ENCODE measurements at places on chromosomes 5 and 9. TPM values are rescaled to one million over a fixed set of nuclear protein-coding genes. Genes with fewer than 3 reads are reported as not detected.

- H3K4me3 ChIP-seq, result no peak overlapping the region
- no peaks in the 10 kb centered on the region for H3K4me1 ChIP-seq
- DNase-seq, result no peak
- no peaks in the 10 kb centered on the region for H3K36me3 ChIP-seq
Measured at GRCh38 chr5:118616281-118616680, 372.1 kb downstream of the DTWD2 start.

GRCh38 chr5:83227611-83228010 lies 150.3 kb downstream of the XRCC4 start:
- no peak overlapping the region for H3K27ac ChIP-seq
- DNase-seq, result peak; percentile 7
- H3K27me3 ChIP-seq, result no peaks in the 10 kb centered on the region
- H3K4me3 ChIP-seq, result no peak overlapping the region
- no peaks in the 10 kb centered on the region for H3K36me3 ChIP-seq
- H3K4me1 ChIP-seq, result no peaks in the 10 kb centered on the region

- H3K27me3 ChIP-seq, result no peaks in the 10 kb centered on the region
- H3K4me1 ChIP-seq, result 0 out of 2 replicates have a peak, but pooled peaks cover 3% of the 10 kb centered on the region
- no peaks in the 10 kb centered on the region for H3K36me3 ChIP-seq
- peak; percentile 88 for DNase-seq
Measured at GRCh38 chr5:178249191-178249989, 16.8 kb upstream of the PHYKPL start.

GRCh38 chr9:86069206-86069869 lies 30.0 kb downstream of the GOLM1 start:
- H3K4me3 ChIP-seq, result no peak overlapping the region
- H3K4me1 ChIP-seq, result 0 out of 2 replicates have a peak, but pooled peaks cover 6% of the 10 kb centered on the region
- no peaks in the 10 kb centered on the region for H3K27me3 ChIP-seq

DNA sequence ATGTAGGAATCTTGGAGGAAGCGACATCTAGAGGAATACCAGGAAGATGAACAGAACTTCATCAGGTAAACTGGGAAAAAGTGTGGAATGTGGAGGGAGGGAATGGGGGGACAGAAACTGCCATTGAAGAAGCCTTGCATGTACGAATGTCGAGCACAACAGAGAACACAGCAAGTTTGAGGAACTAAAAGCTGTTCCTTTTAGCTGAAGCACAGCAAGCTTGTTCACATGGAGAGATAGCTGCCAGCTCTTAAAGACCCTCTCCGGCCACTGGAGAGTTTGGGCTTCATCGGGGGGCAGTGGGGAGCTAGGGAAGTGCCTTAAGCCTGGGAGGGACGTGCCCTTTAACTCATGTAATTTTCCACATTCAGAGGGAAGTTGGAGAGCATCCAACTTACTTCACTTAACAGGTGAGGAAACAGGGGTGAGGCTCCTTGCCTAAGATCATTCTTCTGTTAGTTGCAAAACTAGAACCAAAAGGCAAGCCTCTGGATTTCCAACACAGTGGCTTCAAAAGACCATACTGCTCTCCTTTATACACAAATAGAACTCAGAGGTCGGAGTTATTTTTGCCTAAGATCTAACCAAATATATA lies 2.3 kb upstream of the CYFIP2 start:
- H3K27me3 ChIP-seq, result peaks cover 5% of the 10 kb centered on the region
- no peaks in the 10 kb centered on the region for H3K36me3 ChIP-seq
- H3K4me1 ChIP-seq, result no peaks in the 10 kb centered on the region
- no peak for DNase-seq
- H3K27ac ChIP-seq, result no peak overlapping the region

DNA sequence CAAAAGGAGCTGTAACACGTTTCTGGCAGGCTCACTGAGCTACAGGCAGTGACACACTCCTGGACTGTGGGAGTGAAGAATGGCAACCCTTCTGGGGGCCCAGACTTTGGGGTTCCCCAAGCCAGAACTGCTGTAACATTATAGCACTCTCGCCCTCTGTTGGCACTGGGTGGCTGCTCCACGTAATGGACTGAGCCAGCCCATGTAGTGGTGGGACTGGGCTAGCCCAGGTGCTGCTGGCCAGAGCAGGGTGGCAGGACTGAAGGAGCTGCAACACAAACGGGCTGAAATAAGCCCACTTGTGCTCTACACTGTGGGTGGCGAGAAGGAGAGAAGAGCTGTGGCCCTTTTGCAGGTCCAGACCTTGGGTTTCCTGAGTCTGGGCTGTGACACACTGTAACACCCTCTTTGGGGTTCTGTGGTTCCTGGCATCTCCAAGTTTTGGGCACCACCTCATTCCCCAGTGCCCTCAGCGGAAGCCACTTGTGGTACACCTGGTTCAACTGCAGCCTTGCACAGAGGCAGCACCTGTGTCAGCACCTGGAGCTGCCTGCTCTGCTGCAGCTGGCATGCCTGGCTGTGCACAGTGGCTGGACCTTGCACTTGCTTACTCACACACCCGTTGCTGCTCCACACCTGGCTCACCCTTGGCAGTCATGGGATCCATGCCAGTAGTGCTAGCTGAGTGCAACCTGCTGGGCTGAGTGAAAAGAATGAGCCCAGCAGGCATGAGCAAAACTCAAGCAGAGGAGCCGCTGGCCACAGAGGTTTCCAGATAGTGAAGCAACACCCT lies 95.0 kb upstream of the PRR16 start:
- DNase-seq, result no peak
- H3K4me1 ChIP-seq, result no peaks in the 10 kb centered on the region
- no peaks in the 10 kb centered on the region for H3K27me3 ChIP-seq
- no peak overlapping the region for H3K27ac ChIP-seq
- no peaks in the 10 kb centered on the region for H3K36me3 ChIP-seq

- no peaks in the 10 kb centered on the region for H3K27me3 ChIP-seq
- DNase-seq, result no peak
- no peaks in the 10 kb centered on the region for H3K4me1 ChIP-seq
Measured at GRCh38 chr9:114089206-114089840, 9.8 kb downstream of the KIF12 start.

DNA sequence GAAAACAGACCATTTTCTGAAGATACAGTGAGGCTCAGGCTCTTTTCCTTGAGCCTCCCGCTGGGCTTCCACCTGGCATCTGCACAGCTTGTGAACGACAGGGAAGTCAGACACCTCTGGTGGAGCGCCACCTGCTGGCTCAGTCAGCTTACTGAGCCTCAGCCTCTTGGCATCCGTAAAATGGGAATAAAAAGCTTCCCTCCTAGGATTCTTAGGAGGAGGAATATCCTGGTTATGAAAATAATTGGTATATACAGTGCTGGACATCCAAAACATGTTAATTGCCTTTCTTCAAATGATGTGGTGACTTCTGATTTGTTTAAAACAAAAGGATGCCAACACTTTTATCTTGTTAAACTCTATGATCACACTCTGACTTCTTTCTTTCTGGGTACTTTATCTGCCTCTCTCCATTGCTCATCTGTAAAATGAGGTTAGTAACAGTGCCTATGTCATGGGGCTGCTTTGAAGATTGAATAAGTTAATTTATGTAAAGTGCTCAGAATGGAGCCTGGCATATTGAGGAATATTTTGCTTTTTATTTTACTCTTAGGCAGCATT lies 67.5 kb downstream of the MAMDC2 start:
- H3K4me3 ChIP-seq, result no peak overlapping the region
- DNase-seq, result peak; percentile 75
- H3K27me3 ChIP-seq, result no peaks in the 10 kb centered on the region
- no peak overlapping the region for H3K27ac ChIP-seq
- H3K4me1 ChIP-seq, result peaks cover 7% of the 10 kb centered on the region

DNA sequence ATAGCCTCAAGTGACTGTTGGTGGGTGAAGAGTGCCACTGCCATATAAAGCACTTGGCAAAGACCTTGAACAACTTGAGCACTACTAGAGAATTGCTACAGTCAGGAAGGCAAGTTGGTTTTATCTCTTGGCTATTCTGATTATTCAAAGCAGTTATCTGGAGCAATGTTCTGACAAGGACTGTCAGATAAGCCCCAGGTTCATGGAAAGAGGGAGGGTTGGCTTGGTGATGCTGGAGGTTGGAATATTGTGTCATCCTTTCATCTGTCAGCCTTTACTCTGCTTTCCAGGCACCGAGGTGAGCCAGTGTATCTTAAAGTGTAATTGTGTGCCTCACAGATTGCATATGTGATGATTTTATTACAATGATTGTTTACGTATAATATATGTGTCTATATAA lies 548.4 kb upstream of the ZNF608 start:
- no peak for DNase-seq
- no peaks in the 10 kb centered on the region for H3K36me3 ChIP-seq
- H3K27ac ChIP-seq, result no peak overlapping the region
- no peaks in the 10 kb centered on the region for H3K27me3 ChIP-seq
- H3K4me3 ChIP-seq, result no peak overlapping the region

DNA sequence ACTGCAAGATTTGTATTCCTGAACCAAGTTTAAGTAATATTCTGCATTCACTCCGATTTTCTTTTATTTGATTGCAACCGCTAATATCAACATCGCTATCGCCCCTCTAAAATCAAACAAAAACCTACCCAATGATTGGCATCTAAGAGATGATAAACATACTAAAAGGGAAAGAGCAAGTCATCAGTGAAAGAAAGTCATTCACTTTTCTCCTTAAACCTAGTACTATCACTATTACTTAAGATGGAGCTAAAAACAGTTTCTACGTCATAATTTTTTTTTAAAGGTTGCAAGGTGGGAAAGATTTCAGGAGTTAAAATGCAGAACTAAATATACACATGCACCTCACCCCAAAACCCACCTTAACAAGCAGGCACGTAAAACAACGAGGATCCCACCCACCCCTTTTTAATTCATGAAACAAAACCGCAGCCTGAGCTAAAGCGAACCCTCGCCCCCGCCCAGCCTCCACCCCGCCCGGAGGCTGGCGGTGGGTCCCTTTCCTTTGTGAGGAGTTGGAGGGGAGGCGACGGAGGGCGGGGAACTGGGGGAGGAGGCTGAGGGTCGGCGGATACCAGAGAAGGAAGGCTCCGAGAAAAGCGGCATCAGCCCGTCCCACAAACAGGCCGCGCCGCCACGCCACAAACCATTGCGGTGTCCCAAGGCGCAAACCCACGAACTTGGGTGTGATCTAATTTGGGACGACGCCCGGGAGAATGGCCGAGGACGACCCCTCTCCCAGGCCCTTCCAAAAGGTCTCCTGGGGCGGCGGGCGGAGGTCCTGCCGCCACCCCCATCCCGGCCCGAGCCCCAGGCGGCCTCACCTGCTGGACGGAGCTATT lies 861 bp downstream of the UBQLN1 start:
- peak overlapping the region; percentile 100 for H3K4me3 ChIP-seq
- H3K4me1 ChIP-seq, result peaks cover 13% of the 10 kb centered on the region
- H3K27me3 ChIP-seq, result no peaks in the 10 kb centered on the region
- H3K27ac ChIP-seq, result peak overlapping the region; percentile 97

GRCh38 chr5:77272206-77272605 lies 61.7 kb downstream of the PDE8B start:
- no peak overlapping the region for H3K4me3 ChIP-seq
- no peaks in the 10 kb centered on the region for H3K36me3 ChIP-seq
- DNase-seq, result peak; percentile 9
- H3K4me1 ChIP-seq, result no peaks in the 10 kb centered on the region

GRCh38 chr5:124403281-124403680 lies 343.2 kb downstream of the ZNF608 start:
- H3K4me3 ChIP-seq, result no peak overlapping the region
- no peak overlapping the region for H3K27ac ChIP-seq
- H3K4me1 ChIP-seq, result peaks cover 14% of the 10 kb centered on the region
- H3K27me3 ChIP-seq, result no peaks in the 10 kb centered on the region
- no peak for DNase-seq
- H3K36me3 ChIP-seq, result no peaks in the 10 kb centered on the region

DNA sequence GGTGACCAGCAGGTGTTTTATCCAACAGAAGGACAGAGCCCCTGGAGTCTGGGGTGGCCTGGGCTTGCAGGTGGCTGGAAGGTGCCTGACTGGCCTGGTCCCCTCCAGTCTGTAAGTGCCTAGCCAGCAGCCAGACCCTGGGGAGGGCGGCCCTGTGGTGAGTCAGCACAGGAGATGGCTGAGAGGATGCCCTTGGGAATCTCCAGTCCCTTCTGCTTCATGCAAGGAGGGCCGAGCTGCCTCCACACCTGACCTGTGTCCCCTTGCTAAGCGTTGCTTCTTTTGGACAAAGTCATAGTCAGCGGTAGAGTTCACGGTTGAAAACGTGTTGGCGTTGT lies 20.2 kb downstream of the OBP2B start:
- peaks cover 23% of the 10 kb centered on the region for H3K27me3 ChIP-seq
- no peaks in the 10 kb centered on the region for H3K36me3 ChIP-seq
- no peak overlapping the region for H3K27ac ChIP-seq

DNA sequence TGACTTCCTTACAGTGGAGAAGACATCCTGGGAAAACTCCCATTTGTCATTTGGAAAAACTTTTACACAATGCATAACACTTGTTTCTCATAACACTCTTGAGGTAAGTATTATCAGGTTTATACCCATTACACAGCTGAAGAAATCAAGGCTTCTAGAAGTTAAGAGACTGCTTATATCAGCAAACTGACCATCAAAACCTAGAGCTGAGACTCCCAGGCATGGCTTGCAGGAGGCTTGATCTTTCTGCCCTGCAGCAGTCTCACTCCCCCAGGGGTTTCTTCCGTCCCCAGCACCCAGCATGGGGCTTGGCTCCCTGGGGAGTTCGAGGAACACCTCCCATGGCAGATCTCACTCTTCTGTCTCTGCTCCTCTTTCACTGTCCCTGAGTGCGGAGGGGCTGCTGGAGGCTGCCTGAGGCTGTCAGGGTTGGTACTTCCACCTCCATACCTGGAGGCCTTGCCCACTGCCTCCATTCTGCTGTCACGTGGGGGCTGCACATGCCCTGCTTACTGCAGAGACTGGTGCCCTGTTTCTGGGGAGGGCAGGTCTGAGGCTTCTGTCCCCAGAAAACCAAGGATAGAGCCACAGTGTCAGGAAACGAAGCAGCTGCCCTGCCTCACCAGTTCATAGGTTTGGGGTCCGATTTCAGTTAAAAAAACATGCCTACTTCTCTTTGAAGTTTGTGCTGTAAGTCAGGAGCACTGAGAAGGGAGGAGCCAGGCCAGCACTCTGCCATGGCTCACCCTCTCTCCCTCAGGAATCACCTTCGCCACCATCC lies 202.5 kb downstream of the PAX5 start:
- no peak overlapping the region for H3K27ac ChIP-seq
- H3K36me3 ChIP-seq, result no peaks in the 10 kb centered on the region
- H3K27me3 ChIP-seq, result peaks cover 28% of the 10 kb centered on the region

- DNase-seq, result no peak
- H3K36me3 ChIP-seq, result no peaks in the 10 kb centered on the region
- no peak overlapping the region for H3K4me3 ChIP-seq
- H3K4me1 ChIP-seq, result no peaks in the 10 kb centered on the region
Measured at GRCh38 chr9:89730715-89731114, 125.9 kb downstream of the GADD45G start.

DNA sequence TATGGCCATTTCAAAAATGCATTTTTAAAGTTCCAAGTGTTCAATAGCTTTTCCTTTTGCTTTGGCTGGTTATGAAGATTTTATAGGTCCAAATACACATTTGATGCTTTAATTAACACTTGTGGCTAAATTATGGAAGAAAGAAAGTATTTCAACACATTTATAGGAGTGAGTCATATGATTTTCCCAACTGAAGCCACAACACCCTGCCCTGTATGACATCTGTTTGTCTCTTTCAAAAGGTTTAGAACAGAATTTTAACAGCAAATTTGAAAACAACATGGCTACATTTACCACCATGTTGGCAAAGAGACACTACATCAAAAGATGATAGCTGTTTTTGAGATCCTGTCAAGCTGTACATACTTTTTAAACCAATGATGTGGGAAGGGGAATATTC lies 99.4 kb downstream of the TMEM174 start:
- no peaks in the 10 kb centered on the region for H3K36me3 ChIP-seq
- H3K4me3 ChIP-seq, result no peak overlapping the region
- H3K27ac ChIP-seq, result no peak overlapping the region

The SPATA31C1 gene
- total RNA-seq, result not detected

The SPINK7 gene
- not detected for total RNA-seq

The EQTN gene
- not detected for total RNA-seq

The NTRK2 gene
- not detected for total RNA-seq

The PCDHB2 gene
- total RNA-seq, result 4.9 TPM

Measured in GM23248 (cell line).